ENCODE measurements at places on chromosomes 2 and 18. TPM values are rescaled to one million over a fixed set of nuclear protein-coding genes. Genes with fewer than 3 reads are reported as not detected.

GRCh38 chr2:62611854-62612253 lies 93.7 kb upstream of the EHBP1 start:
- no peak for DNase-seq

Gene FAM161A
- 1.5 TPM for total RNA-seq

Gene NOL4
- not detected for total RNA-seq

Gene SPATA3
- not detected for total RNA-seq

Gene MYOM1
- 1.3 TPM for total RNA-seq

GRCh38 chr2:74238879-74239278 lies 40.5 kb downstream of the MTHFD2 start:
- no peak for DNase-seq

Measured in Peyer's patch (tissue), 4 donors.